ENCODE measurements at places on chromosomes 6 and 20. TPM values are rescaled to one million over a fixed set of nuclear protein-coding genes. Genes with fewer than 3 reads are reported as not detected.

- no peak for DNase-seq
These were observed 259.6 kb upstream of the PLCB4 start for GRCh38 chr20:8809107-8809953.

DNA sequence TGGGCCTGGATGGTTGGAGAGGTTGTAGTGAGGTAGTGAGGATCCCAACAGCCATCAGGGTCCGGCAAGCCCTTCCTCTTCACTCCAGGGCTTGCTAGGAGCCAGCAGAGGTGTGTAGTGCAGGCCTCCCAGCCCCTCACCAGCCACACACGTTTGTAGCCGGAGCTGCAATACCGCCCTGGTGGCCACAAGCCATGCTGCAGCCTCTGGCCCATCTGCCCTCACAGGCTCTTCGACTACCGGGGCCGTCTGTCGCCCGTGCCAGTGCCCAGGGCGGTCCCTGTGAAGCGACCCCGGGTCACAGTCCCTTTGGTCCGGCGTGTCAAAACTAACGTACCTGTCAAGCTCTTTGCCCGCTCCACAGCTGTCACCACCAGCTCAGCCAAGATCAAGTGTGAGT is 36.4 kb downstream of the EIF2S2 start:
- no peak for DNase-seq

DNA sequence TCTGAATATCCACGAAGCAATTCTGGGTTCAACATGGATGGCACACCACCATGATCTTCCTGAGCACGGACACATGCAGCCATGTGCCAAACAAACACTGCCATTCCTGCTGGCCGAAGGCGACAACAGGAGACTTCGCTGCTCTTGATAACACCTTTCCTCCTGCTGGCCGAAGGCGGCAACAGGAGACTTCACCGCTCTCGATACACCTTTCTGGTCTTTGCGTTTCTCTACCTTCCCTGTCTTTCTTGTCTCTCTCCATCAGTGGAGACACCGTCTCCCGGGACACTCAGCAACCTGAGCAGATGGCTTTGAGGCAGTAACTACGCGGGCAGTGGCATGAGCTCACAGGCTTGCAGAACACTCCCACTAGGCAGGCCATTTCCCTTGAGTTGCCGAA is 54.9 kb upstream of the MPC1 start:
- no peak for DNase-seq

GRCh38 chr20:32918296-32918695 is 59.6 kb downstream of the EFCAB8 start:
- no peak for DNase-seq

- no peak for DNase-seq
These were observed 1.8 kb upstream of the DCBLD1 start for GRCh38 chr6:117480651-117481050.

DNA sequence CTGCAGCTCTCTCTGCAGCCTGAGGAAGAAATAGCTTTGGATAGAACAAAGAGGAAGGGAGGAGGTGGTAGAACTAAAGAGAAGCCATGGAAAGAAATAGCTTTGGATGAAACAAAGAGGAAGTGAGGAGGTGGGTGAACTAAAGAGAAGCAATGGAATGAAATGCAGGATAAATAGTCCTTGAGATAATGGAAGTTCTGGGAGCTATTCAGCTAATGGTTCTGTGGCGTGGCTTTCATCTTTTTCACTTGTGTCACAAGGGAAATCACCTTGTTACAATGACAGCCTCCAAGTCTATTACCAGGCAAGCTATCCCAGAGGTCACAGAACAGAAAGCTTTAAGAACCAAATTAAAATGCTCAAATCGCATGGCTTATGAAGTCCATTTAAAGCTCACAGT is 141.3 kb upstream of the ARG1 start:
- DNase-seq, result no peak

DNA sequence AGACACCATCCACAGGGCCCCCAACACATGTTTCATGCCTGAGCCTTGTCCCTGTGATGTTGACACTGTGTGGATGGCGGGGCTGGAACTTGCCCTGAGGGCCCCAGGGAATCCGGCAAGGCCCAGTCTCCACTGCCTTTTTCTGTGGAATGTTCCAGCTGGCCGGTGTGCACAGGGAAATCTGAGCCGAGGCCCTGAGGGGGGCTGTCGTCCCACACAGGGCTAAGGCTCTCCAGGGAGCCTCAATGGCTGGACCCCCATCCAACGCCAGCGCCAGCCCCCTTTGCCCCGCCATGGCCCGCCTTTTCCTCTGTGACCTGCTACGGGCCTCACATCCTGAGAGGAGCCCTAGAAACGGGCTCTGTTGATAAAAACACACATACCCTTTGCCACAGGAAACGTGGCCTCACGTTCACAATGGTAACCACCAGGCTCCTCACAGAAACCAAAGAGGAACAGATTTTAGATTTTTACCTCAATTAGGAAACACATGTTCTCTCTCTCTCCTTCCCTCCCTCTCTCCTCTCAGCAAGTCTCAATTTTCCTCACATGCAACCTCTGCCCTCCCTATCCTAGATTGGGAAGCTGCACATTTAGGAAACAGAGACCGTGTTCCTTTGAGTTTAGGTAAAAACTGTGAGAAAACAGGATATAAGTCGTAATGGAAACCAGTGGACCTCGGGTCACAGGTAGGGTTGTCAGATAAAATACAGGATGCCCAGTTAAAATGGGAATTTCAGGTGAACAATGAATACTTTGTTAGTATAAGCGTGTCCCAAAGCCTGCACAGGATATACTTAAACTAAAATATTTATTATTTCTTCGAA is 13.7 kb upstream of the ZNF831 start:
- DNase-seq, result no peak

DNA sequence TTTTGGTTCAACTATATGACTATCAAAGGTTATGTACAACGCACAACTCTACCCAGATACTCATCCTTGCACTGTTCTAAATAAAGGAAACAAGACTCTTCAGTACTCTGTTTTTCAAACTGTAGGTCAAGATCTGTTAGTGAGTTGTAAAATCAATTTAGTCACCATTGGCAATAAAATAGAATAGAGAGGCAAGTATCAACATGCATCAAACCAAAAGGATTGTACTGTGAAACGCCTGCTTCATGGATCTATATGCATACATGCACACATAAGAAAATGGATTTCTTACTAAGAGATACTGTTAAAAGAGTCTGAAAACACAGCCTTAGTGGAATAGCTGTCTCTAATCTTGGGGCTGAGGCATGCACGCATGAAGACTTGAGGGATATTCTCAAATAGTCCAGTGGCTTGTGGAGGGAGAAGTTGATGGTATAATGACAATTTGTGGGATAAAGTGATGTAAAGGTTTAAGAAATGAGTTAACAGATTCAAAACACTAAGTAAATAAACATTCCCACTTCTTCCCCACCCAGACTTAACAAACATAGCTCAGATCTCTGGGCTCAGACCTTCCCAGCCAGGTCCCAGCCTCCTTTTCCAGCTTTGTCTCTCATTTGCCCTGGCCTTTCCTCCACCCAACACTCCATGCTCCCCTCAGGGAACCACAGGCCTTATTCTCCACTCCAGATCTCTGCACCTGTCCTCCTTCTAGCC is 10.7 kb upstream of the LZTS3 start:
- DNase-seq, result no peak

Gene VGLL2
- 82.7 TPM for polyA plus RNA-seq

Gene PNLDC1
- 0.39 TPM for polyA plus RNA-seq
